ENCODE measurements at places on chromosomes 6 and 20.

DNA sequence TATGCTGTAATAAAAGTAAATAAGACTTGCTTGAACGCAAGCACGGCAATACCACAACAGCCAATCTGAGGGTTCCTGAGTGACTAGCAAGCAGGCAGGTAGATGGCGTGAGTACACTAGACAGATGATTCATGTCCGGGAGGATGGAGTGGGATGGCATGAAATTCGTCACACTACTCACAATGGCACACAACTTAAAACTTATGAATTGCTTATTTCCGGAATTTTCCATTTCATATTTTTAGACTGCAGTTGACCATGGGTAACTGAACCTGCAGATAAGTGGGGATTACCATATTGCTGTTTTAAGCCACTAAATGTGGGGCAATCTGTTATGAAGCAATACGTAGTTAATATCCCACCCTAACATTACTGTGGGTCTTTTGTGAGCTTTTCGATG, 93.6 kb upstream of the NFATC2 start:
- peak; percentile 48 for DNase-seq

DNA sequence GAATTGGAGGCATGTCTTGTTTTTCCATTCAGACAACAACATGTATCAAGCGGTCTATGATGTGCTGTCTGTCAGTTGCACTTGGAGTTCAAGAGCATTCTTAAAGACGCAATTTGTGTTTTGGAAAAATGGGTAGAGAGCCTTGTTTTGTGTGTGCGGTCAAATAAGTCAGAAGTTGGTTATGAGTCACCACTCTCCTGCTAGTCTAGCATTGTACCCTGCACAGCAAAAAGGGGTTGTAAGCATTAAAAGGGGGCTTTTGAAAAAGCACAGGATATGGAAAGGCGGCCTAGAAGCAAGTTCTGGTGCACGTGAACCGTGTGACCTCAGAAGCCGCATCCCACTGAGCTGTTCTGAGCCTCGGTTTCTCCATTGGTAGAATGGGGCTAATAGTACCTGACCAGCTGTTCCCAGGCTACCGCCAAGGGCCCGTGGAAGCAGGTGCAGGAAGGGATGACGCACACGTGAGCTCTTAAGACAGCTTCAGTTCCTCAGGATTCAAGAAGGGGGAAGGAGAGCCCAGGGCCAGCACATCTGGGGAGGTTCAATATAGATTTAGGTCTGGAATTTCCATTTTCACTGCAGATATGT, 61.6 kb upstream of the SNX9 start:
- no peak for DNase-seq

DNA sequence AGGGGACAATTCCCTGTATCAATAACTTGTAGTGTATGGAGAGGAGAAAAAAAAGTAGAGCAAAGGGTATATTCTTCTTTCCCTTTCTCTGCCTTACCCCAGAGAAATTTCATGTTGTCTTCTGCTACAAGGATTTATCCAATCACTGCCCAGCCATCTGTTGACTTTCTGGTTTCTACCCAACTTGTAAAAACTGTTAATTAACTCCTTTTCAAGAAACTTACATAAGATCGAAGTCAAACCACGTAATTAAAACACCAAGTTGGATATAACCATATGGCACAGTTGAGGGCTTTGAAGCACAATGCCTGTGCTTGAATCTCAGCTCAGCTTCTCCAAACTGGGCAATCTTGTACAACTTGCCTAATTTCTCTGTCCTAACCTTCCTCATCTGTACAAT, 99.5 kb downstream of the MAN1A1 start:
- no peak for DNase-seq

DNA sequence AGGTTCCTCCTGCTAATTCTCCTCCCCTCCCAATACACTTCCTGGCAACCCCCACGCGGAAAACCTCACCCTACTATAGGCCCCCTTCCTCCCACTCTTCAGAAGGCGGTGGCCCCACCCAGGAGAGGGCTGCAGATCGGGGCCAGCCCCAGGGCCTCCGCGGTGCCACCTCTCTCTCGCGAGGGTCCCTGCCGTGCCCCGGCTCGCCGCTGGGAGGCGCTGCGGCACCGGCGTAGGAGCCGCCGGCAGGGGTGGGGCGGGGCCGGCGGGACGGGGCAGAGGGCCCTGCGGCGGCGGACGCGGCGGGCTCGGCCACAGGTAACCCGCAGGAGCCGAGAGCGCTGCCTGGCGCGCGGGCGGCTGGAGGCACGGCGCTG, at the start of gene ANKRD6:
ANKRD6 (plus strand) TSS at position 278 of the 377 bp plus-strand sequence. CDS start 133,825 bp downstream, outside the sequence.
- DNase-seq, result peak; percentile 50

DNA sequence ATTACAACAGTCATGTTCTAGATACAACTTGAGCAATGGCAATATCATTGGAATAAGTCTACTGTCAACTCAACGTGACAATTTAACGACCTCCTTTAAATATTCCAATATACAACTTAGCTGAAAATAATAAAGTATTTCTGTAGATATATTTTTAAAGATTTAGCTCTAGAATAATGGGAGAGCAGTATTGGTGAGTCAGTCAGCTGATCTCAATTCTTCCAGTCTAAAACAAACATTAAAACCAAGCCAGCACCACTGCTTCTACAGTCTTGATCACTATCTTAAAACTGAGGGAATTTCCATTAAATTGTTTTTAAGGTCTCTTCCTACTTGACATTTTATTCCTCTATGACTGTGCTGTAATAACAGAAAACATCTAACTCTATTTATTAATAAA, 38.2 kb downstream of the NOL7 start:
- DNase-seq, result no peak
